ENCODE measurements at places on chromosomes 12 and 14.

- DNase-seq, result no peak
Measured at GRCh38 chr12:131232036-131232435, 278.3 kb downstream of the ADGRD1 start.

DNA sequence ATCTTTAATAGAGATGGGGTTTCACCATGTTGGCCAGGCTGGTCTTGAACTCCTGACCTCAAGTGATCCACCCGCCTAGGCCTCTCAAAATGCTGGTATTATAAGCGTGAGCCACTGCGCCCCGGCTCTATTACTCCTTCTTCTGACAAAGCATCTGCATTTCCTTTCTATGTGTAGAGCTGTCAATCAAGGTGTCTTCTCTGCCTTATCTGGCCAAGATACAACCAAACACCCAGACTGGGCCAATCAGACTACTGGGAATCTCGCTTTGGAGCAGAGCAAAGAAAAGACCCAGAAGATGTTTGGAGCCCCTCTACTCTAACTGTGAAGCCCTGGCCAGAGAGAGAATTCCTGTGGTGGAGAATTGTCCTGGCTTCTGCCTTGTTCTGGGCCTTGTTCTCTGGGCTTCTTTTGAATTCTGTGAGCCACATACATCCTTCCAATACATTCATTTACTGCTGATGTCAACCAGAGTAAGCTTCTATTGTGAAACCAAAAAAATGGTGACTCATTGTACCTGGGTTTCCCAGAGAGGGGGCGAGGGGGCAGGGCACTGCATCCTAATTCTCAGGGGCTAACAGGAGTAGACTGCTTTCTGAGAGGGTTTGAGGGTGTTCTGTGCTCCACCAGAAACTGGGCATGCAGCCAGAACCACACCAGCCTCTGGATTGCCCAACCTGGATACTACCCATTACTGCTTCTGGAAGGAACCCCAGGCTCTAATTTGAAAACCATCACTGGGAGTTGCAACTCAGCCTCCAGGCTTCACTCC, 18.8 kb upstream of the FLVCR2 start:
- DNase-seq, result no peak

DNA sequence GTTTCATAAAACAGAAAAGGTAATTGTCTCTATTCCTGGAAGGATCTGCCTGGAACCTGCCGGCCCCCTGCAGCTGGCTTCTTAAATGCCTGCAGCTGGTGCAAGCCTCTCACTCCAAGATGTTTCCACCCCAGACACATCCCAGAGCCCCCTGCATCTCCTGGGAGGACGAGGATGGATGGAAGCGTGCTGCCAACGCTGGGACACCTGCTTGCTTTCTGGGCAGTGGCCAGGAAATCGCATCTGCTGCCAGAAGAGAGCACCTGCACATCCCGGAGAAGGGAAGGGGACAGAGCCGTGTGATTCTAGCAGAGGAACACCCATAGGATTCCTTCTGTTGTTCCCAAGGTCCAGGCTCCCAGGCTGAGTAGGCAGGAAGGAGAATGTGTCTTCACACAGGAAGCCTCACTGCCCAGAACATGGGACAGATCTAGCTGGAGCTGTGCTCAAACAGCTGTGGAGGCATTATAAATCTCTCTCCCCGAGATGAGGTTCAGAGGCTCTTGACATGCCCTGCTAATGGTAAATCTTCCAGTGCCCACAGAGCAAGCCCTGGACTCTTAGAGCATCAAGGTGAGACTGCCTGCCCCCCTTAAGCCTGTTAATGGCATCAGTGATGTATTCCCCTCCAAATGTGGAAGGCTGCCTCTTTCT, 138.8 kb upstream of the MAP1LC3B2 start:
- no peak for DNase-seq

DNA sequence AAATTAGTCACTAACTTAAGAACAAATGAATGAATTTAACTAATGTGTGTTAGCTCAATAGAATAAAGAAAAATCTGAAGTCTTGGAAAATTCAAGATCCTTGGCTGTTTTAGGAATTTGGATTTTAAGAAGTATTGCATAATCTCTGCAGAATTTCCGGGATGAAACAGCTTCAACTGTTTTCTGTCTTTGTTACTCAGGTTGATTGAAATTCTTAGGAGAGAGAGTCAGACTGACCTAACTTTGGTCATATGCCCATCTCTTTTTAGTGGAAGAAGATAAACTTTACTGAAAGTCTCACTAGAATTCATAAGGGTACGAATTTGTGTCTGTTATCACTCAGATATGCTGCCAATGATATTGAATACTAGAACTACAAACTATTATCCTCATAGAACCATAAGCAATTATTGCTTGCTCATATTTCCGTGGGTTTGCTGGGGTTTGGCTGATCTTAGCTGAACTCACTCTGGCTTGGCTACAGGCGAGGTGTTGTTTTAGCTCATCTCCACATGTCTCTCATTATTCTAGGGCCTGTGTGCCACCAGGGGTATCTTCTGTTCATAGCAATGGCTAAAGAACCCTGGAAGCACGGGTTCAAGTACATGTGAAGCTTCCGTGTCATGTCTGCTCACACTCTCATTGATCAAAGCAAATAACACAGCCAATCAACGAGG, 257.4 kb upstream of the NOVA1 start:
- no peak for DNase-seq

DNA sequence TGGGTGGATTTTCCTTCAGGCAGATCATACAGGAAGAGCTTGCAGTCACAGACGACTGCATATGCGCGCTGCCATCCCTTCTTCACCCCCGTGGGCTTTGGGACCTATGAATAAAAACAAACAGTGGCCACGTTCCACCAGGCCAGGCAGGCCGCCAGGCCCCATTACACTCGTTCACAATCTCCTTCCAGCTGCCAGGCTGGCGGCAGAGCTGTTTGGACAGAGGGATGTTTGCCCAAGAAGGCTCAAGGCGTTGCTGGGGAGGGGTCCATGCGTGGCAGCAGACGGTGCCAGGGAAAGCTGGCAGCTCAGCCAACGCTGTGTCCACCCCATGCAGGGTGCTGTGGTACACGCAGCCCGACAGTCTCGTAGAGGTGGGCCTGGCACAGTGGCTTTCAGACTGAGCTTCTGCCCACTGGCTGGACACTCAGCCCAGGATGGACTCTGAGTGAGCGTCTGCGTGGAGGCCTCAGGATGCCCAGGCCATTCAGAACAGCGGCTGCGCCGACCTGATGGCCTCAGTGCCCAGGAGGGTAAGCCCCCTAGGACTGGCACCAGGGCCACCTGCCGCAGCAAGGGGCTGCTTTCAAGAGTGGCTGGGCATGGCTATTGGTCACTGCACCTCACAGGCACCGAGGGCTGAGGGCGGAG, 27.5 kb downstream of the AMN start:
- no peak for DNase-seq

- no peak for DNase-seq
Measured at GRCh38 chr14:87043667-87044200, 949.2 kb downstream of the GALC start.

GRCh38 chr14:67416810-67417209, 4.8 kb upstream of the PLEK2 start:
- no peak for DNase-seq

GRCh38 chr14:30260833-30261607, 297.9 kb upstream of the G2E3 start:
- no peak for DNase-seq

DNA sequence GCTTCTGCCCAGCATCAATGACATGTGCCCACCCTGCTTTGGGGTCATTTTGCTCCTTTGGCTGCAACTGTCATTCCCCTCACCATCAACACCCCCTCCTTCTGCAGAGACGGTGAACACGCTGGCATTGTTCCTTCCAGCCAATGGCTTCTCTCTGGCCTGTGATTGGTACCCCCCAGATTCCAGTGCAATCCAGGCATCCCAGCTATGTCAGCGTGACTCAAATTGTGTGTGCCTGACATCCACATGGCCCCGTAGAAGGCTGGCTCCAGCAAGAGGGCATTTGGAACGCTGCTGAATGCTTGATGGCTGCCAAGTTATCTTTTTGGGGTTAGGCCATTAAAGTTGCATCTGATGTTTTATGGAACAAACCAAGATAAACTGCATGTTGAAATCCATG, 21.0 kb upstream of the CCND2 start:
- DNase-seq, result no peak

GRCh38 chr14:101972126-101972866, 7.9 kb downstream of the DYNC1H1 start:
- no peak for DNase-seq

DNA sequence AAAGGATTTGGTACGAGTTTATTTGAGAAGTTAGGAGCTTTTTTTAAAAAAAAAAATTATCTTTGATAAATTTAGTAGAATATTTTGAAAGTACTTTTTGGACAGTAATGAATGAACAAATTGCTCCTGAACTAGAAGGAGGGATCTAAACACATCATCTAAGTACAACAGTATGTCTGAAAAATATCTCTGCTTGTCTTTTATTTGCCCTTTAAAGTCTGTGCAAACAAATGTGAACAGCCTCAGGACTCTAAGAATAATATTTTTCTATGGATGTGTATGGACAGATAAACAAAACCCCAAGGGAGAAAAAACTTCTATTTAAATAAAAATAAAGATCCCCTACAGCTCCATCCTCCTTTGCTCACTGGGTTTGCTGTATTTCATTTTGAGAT, 19.5 kb downstream of the FBXL14 start:
- DNase-seq, result no peak

GRCh38 chr12:1515010-1515409, 79.4 kb downstream of the FBXL14 start:
- DNase-seq, result no peak

Data from stimulated activated CD4-positive, alpha-beta T cell treated with anti-CD3 and anti-CD28 coated beads, Interleukin-1b, Interleukin-23, amount 100 ng/mL, for 1 hour (primary cell).